ENCODE measurements at places on chromosomes 5 and 9.
A peak's percentile ranks its signal among the peaks of the same experiment; 100 is the strongest.

DNA sequence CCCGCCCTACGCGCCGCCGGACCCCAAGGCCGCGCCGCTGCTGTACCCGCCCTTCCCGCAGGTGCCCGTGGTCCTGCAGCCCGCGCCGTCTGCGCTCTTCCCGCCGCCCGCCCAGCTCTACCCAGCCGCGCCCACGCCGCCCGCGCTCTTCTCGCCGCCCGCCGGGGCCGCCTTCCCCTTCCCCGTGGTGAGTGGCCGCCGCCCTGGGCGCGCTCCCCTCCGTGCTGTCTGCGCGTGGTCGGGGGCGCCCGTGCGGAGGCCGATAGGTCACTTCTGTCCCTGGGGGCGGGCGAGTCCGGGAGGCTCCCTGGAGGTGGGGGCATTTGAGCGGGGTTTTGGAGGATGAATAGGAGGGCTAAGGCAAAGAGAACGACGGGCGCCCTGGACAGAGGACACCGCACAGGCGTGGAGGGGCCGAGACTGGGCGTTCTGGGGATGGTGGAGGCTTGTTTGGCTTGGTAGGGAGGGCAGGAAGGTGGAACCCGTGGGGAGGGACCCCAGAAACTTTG lies 9.6 kb downstream of the PRRT1B start:
- DNase-seq, result no peak

GRCh38 chr5:11564706-11565105 lies 339.5 kb downstream of the CTNND2 start:
- DNase-seq, result no peak

- no peak for DNase-seq
These were observed at the start of gene C1QTNF2 for GRCh38 chr5:160369990-160370712. Gene C1QTNF2, minus strand, starts transcription at chr5:160370626. Its CDS starts 15,615 bp downstream, at chr5:160355011.

GRCh38 chr5:139696894-139697658 lies 48.9 kb downstream of the CXXC5 start:
- DNase-seq, result no peak

GRCh38 chr9:93702261-93702660 lies 125.9 kb downstream of the PHF2 start:
- DNase-seq, result no peak

DNA sequence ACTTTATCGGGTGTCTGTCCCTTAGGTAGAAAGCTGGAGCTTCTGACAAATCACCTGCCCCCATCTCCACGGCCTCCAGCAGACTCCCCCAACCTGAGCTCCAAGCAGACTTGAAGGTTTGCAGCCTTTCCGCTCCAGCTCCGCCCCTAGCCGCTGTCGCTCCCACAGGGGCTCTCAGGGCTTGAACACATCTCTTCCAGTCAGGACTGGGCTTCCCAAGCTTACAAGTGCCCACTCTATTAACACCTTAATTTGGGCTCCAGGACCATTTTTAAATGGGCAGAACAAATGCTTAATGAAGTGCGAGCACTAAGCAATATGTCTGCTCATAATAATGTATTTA lies 17.2 kb upstream of the SLC25A51 start:
- DNase-seq, result no peak

DNA sequence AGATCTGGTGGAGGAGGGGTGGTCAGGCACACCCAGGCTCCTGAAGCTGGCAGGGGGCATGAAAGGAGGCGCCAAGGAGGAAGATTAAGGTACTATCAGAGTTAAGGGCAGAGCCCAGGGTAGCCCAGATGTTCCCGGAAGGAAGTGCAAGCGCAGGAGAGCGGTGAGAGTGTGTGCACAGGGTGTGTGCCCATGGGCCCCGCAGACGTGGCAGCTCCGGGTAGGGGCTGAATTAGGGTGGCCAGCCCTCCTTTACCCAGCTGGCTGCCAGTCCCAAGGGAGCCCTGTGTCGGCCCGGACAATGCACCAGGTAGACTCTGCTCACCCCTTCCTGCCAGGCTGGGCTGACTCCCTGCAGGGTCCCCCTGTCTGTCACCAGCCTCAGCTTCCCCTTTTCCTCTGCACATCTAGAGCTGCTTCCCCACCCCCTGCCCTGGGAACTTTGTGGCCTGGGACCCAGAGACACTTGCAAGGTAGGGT lies at the start of gene SMIM33:
SMIM33 (plus strand) TSS at position 184 of the 480 bp plus-strand sequence; CDS start at position 302, 118 bp downstream.
- DNase-seq, result peak; percentile 25

DNA sequence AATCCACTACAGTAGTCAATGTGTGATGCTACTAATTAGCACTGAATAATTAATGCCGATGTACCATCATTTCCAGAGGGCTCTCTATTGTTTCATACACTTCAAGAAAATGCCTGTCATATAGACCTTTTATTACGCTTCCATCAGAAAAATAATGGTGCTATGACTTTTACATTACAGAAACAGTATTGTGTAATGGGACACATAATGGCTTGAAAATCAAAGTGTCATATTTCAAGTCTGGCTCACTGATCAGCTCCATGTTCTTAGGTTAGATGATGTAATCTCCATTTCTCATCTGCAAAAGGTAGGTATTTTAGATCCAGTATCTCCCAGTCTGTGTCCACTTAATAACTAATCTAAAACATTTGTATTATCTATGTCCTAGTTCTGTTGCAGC lies 990.6 kb upstream of the TYRP1 start:
- no peak for DNase-seq

DNA sequence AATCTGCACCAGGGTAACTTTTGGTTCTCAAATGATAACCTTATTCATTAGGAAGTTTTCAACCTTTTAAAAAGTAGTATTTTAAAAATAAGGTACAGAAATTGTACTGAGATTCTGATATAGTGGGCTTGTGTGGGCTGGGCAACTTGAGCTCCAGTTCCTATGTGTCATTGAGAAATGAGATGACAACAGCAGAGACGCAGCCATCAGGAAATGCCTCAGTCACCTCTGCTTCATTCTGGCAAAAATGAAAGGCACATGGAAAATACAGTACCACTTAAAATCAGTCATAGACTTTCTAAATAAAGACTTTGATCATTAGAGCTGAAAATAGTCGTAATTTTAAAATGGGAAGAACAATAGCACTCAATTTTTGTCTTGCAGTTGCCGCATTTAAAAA lies 480.2 kb downstream of the PLK2 start:
- DNase-seq, result no peak

- no peak for DNase-seq
These were observed 5.8 kb downstream of the OTP start for GRCh38 chr5:77632526-77633206.

GRCh38 chr5:132205385-132206125 lies 22.1 kb downstream of the P4HA2 start:
- no peak for DNase-seq

DNA sequence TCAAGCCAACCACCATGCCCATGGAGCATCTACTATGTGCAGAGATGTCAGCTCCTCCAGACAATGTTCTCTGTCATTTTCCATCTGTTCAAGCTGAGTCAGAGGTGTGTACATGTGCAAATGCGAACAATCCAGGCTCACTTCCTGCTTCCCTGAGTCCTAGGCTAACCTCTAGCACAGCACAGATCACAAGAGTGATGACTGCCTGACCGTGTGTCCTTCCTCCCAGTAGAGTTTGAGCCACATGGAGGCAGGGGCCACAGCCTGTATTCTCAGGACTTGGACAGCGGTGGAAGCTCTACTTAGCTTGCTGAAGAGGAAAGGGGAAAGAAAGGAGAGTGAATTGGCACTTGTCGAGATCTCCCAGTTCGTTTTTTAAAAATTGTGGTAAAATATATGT lies 87.2 kb downstream of the KCNIP1 start:
- DNase-seq, result no peak

GRCh38 chr5:42749020-42749419 lies 7.6 kb upstream of the CCDC152 start:
- no peak for DNase-seq

DNA sequence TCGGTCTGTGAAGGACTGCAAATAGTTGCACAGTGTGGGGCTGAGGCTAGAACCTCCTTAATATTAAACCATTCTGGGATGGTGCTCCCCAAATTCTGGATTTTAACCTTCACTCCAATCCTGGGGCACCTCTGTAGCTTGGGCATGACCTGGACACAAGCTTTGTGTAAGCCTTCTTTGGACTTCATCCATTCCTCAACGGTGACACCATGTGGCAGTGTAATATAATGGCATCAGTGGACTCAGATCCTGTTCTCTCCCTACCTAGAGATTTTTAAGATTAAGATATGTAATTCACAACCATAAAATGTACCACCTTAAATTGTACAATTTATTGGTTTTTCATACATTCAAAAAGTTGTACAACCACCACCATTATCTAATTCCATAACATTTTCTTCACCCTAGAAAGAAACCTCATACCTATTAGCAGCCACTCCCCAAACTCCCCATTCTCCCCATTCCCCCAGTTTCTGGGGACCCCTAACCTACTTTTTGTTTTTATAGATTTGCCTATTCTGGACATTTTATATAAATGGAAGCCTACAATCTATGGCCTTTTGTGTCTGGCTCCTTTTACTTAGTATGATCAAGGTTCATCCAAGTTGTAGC lies 4.8 kb upstream of the PLGRKT start:
- DNase-seq, result no peak

GRCh38 chr5:83026516-83026915 lies 50.7 kb downstream of the TMEM167A start:
- no peak for DNase-seq

DNA sequence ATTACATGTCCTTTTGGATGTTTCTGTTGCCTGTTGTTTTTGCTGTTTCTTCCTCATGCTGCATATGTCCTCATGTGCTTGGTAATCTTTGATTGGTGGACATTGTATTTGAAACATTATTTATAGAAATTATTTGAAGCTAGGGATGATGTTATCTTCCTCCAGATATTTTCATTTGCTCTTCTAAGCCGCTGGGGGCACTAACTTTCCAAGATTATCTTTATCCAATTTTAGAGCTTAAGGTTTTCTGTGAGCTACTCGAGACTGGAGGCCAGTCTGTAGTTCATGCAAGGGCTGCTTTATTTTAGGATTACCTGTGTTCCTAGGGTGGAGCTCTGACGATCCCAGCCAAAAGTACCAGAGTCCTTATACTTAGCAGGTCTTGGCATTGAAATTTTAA lies 40.9 kb downstream of the STX17 start:
- no peak for DNase-seq

GRCh38 chr9:16718296-16718695 lies 152.2 kb downstream of the BNC2 start:
- no peak for DNase-seq

- no peak for DNase-seq
These were observed 277.6 kb upstream of the ADAMTS16 start for GRCh38 chr5:4862500-4862899.

DNA sequence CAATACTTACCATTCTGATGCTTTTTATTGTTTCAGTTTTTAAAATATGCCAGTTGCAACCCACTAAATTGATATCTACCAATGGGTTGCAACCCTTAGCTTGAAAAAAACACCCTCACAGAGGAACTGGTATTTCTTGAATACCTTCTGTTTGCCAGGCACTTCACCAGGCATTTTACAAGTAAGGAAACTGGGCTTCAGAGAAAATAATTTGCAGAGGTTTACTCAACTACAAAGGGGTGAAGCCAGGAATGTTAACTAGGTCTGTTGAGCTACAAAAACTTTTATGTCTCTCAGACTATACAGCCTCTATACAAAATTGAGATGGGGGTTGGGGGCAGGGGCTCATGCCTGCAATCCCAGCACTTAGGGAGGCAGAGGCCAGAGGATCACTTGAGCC lies 65.0 kb downstream of the STX17 start:
- DNase-seq, result no peak

DNA sequence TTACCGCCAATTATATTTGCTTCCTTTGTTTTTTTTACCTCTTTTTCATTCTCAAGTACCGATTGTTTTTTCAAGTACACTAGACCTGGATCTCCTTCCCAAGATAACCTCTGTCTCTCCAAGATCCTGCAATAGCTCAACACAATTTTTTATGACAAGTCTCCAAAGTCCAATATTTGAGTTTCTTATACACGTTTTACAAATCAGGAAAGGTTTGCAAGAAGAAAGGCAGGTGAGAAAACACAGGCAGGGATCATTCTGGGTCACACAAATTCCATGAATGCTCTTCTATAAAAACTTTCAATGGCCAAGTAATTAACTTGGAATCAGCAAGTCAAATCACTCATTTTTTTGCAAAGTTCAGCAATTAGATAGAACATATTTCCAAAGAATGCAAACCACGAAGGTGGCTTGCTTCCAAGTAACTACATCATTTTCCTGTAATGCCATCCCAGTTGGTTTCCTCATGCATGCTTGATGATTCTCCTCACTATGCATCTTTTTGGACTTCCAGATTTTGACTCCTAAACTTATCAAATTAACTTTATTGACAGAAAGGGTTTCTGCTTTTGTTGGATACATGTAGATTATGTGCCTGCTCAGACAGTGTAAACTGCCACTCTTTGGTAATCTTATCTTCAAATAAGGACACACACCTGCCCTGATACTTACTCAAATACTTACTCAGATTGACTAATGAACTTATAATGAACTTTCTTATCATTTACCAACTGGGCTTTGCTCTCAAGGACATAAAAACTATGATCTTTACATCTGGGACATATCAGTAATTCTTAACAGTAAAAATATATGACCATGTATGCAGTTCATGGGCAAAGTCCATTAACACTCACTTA lies 24.7 kb upstream of the IFNE start:
- no peak for DNase-seq

- no peak for DNase-seq
These were observed 277.4 kb downstream of the AOPEP start for GRCh38 chr9:95003689-95004410.

- no peak for DNase-seq
These were observed 51.7 kb downstream of the ERGIC1 start for GRCh38 chr5:172885597-172886340.

DNA sequence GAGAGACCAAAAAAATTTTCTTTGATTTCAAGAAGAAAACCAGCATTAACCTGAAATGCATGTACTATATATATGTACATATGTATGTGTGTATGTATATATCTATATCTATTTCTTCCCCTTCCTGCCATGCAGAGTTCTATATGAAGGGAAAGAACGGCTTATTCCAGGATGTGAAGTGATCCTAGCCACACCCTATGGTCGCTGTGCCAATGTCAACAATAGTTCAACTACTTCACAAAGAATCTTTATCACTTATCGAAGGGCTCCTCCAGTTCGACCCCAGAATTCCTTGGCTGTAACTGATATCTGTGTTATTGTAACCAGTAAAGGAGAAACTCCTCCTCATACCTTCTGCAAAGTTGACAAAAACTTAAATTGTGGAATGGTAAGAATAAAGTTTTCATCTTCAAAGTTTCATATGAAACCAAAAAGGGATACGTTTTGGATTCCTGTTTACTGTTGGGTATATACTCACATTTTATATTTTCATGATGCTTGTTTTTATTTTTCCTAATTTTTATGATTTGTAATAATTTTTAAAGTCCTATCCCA lies 56.2 kb downstream of the DENND4C start:
- no peak for DNase-seq

DNA sequence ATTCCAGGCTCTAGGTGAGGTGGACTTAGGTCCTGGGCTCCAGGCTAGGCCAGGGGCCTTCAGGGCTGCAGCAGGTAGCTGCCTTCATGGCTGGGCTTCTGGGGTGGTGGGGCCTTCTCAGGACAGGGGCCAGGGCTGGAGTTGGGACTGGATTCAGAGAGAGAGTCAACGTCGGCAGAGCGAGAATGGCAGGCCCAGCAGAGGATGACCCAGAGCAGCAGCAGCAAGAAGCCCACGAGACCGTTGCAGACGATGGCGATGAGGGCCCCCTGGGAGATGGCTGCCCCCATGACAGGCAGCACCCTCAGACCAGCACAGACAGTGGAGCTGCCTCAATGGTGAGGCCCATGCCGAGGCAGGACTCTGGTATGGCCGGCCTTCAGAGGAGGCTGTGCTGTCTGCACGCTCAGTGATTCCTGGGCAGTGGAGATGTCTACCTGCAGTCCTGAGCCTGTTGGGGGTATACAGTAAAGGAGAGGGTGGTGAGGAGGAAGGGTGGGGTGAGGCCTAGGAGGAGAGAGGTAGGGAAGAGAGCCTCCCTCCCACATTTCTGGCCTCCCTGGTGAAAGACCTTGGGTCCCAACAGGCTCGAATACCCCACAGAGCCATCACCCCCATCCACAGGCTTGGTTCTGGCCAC lies 1.3 kb downstream of the ENHO start:
- no peak for DNase-seq

Data from activated naive CD4-positive, alpha-beta T cell (primary cell).